NCI-H1436 treated with DMSO at 0.1 percent for 48 hours (cell line): ENCODE measurements at places on chromosomes 16 and 17.

- no peak for DNase-seq
Measured at GRCh38 chr17:40094874-40095273, 5.5 kb downstream of the NR1D1 start.

DNA sequence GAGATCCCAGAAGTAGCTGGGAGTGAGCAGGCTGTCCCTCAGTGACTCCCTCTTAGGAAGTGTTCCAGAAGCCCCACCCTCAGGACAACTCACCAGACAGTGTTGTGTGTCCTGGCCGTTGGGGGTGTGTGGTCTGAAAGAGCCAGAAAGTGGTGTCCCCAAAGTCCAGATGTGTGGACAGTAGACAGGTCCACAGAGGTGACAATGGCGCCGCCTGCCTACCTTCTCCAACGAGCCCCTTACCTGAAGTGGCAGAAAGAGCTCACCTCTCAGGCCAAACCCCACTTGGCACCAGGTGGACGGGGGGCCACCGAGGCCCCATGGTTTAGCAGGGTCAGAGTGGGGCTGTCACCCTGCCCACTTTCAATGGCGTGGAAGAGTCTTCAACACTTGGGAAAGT lies 19.9 kb downstream of the C17orf100 start:
- no peak for DNase-seq

- DNase-seq = no peak
Measured at GRCh38 chr16:82963653-82964052, 336.9 kb downstream of the CDH13 start.

DNA sequence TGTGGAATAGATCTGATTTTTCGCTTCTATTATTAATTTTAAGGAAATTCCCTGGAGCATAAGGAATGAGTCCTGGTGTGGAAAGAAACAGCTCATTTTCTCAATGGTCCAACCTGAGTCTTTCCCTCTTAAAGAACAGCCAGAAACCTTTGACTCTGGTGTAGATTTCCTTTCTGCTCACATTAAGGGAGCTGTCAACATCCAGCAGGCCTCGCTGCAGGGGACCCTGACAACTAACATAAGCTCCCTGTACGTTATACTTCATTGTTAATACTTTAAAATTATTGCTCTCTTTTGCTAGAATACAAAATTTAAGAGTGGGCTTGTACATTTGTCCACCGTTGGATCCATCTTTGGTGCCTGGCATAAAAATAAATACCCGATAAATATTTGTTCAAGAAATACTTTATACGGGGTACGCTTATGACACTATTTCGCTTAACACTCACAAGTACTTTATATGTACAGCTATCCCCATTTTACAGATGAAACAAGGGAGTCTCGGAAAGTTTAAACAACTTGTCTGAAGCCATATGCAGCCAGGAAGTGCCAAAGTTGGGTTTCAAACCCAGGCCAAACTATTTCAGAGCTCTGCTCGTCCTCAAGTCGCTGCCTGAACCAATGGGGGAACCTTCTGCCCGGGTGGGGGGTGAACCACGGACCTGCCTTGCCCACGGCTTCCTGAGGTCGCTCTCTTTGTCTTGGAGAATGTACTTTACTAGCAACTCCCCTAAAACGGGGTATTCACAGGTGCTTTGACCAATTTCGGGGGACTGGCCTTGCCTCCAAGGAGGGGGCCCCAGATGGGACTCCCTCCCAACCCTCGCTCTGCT lies 611 bp downstream of the SMARCE1 start:
- DNase-seq = no peak

- DNase-seq = no peak
Measured at GRCh38 chr17:1865252-1866037, 35.6 kb downstream of the RPA1 start.

DNA sequence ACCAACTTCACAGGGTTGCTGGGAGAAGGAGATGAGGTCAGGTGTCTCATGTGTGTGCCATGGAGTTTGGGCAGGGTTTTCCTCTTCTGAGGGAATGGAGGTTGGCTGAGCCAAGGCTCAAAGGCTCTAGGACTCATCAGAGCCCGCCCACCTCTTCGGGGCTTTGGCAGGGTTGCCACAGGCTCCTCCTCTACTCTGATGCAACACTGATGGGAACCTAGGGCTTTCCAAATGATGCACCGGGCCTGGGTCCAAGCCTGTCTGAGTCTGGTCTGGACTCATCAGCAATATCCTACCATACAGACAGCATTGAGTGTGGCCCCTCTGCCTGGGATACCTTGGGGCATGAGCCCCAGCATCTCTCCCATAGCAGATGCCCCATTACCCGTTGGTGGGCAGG lies 59.5 kb upstream of the LHX1 start:
- no peak for DNase-seq

GRCh38 chr16:74999219-74999608 lies 390 bp downstream of the ZNRF1 start:
- no peak for DNase-seq

- peak; percentile 79 for DNase-seq
Measured at GRCh38 chr16:73068541-73069401, 20.8 kb upstream of the ZFHX3 start.
